Stimulated activated CD8-positive, alpha-beta memory T cell treated with anti-CD3 and anti-CD28 coated beads, Interleukin-2, amount 100 ng/mL, for 1 hour (primary cell): ENCODE measurements at places on chromosomes 16 and 17.

- DNase-seq: no peak
These were observed 2.9 kb downstream of the SHISA9 start for GRCh38 chr16:12904329-12904671.

DNA sequence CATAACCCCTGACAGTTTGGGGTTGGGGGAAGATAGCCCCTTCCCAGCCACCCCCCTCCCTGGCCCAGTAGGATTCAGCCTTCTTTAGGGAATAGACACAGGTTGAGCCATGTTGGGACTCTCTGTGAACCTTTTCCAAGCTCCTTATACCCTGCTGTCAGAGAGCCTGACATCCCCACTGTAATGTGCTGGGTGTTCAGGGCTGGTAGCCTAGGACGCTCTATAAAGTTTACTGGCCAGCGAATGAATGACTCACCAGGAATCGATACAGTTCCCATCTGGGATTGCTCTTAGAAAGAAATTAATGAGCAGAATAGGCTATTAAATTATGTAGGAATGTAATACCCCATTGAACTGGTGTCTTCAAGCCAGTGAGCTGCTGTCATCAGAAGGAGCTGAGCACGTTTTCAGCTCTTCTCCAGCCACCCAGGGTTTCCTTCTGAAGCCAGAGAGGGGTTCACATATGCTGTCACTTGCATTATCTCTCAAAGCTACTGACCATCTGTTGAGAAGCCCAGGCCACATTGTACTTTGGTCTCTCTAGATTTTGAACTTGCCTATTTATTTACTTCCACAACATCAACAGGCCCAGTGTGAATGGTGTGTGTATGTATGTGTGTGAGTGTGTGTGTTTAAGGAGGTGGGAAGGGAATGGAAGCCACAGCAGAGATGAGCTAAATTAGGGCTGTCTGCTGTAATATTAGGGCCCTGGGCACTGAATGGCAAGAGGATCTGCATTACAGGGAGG is 64.9 kb downstream of the SPACA3 start:
- DNase-seq: no peak

DNA sequence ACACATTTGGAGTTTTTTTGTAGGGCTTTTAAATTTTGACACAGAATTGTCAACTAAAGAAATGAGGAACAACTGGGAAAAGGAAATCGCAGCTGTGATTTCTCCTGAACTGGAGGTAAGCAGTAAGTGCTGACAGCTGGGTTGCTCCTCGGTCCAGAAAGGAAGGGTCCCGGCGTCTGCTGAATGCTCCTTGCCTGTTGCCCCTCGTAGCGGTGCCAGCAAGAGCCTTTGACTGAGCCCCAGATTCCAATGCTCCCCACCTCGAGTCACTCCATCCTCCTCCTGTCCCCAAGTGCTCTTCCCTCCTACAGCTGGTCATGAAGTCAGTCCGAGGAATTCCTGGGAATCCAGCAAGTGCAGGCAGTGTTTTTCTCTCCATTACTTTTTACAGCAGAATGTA is 32.0 kb upstream of the ENDOV start:
- no peak for DNase-seq

DNA sequence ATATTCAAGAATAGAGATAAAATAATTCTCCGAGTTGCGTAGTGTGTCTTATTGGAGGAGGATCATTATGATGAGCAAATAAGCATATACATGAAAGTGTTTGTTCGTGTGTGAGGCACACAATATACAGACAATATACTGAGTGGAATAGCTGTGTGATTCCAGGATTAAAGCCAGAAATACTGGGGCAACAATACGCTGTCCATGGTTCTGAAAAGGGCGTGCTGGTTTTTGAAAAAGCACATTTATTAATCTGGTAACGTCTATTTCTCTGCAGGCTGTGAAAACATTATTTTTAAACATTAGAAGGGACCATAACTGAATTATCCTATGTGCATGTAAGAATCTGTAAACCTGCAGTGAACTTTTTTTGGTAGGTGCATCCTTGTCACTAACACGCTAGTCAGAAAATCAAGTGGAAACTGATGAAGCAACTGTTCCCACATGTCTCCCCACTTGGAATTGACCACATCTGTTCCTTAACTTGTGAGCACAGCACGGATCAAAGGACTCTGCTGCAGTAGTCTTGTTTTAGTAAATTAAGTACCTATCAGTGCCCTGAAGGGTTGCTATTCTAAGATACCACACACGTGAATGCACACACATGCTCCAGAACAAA is 346.0 kb downstream of the GRIN2A start:
- DNase-seq: no peak

- no peak for DNase-seq
These were observed 1114.0 kb upstream of the EEF2KMT start for GRCh38 chr16:6211644-6212043.

- no peak for DNase-seq
These were observed 54.9 kb downstream of the RAB11FIP4 start for GRCh38 chr17:31446195-31446967.

GRCh38 chr16:23072769-23073549 is 76.3 kb downstream of the USP31 start:
- no peak for DNase-seq

- peak; percentile 38 for DNase-seq
These were observed 28.8 kb downstream of the MPP2 start for GRCh38 chr17:43878260-43879175.
